ENCODE measurements at places on chromosomes 12 and 14.

DNA sequence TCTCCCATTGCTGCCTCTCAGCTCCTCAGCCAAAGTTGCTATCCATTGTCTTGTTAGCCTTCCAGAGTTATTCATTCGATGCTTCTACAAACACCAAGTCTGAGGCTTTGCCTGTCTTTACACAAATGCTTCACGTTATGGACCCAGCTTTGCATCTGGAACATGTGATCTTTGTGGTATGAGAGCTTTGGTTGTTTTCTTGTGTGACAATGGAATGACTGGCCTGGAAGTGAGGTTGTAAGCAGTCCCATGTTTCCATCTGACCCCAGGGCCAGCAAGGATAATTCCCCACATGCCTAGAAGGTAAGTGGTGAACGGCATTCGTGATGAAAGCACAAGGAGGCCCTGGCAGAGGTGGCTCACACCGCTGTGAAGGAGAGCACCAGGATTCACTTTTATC lies 866.7 kb upstream of the TMEM132C start:
- no peak for DNase-seq

DNA sequence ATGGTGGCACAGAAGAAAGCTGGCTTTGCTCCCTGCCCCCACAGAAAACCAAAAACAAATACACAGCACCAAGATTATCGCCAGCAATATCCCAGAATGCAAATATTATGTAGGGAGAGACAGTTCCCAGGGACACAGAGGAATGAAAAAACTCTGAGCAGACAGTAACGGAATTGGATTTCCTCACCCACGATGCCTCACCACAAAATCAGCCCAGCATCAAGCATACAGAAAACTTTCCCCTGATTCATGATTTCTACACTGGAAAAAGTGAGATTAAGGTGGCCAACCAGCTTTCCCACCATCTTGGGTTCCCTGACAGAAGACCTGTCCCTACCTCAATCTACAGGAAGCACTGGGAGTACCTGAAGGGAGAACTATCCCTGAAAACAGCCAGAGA lies 36.6 kb downstream of the PARP11 start:
- no peak for DNase-seq

DNA sequence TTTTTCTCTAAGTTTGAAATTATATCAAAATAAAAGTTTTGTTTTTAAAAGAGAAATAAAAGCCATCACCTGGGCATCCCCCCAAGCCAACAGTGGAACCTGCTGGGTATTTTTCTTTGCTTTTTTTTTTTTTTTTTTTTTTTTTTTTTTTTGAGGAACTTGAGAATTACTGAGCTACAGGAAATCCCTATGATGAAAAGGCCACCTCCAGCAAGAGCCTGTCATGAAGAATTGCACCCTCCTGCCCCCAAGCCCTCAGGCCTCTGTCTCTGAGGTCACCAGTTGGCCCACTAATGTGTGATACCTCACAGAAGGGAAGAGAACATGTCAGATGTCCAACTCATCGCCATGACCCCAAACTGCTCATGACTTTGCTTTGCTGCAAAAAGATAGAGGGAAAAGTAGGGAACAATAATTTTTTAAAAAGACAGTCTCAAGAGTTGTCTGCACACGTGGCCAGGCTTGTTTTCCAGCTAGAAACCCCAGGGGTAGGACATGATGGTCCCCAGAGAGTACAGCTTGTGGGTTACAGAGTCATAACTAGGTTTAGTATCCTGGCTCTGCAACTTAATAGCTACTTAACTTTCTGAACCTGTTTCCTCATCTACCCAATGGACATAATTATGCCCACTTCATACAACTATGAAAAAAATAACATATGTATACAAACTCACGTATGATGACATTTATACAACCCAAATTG lies 124.3 kb upstream of the EGLN3 start:
- DNase-seq: no peak

GRCh38 chr12:126093908-126094307 lies 1028.7 kb downstream of the AACS start:
- no peak for DNase-seq

GRCh38 chr14:89121968-89122620 lies 294.9 kb downstream of the FOXN3 start:
- DNase-seq: no peak

- DNase-seq: no peak
These were observed 527.3 kb upstream of the CCDC196 start for GRCh38 chr14:65958664-65959562.

DNA sequence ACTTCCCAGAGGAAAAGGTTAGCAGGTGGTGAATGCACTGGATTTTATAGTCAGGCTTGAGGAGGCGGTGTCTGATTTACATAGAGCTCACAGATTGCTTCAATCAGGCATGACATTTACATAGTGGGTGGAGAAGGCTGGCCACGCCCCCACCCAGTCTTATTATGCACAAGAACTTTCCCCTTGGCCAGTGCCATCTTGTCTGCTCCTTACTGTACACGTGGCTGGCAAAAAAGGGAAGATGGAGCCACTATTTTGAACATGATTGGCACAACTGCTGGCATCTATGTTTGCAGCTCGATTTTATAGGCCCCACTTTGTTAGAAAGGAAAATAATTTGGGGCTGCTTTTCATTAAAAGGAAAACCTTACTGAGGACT lies 10.9 kb upstream of the LGMN start:
- DNase-seq: no peak

DNA sequence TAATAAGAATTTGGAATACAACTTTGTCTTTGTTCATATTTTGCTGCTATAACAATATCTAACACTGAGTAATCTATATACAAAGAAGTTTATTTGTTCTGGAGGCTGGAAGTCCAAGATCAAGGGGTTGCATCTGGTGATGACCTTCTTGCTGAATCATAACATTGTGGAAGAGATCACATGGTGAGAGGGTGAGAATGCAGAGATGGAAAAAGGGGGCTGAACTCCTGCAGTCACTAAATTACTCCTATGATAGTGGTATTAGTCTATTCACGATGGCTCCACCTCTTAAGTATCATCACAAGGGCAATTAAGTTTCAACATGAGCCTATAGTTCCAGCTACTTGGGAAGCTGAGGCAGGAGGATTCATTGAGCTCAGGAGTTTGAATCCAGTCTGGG lies 4.5 kb upstream of the AKAP6 start:
- no peak for DNase-seq

DNA sequence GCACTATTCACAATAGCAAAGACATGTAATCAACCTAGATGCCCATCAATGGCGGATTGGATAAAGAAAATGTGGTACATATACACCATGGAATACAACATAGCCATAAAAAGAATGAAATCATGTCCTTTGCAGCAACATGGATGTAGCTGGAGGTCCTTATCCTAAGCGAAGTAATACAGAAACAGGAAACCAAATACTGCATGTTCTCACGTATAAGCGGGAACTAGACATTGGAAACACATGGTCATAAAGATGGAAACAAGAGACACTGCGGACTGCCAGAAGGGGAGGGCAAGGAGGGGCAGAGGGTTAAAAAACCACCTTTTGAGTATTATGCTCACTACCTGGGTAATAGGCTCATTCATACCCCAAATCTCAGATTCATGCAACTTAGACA lies 234.1 kb upstream of the PLXNC1 start:
- no peak for DNase-seq

DNA sequence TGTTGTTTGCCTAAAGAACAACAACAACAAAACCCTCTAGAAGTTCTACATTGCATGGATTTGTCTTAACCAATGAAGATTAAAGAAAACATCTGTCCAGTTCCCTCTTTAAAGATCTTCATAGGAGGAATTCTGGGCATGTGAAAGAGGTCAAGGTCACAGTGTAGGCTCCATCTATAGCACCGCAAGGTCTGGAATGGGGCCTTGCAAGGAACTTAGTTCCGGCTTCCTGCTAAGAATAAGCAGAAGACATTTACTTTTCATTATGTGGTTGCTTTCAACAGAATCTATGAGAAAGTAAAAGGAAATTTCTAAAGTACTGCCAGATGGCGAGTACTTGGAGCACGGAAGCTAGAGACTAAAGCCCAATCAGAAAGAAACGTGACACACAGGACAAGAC lies 57.2 kb upstream of the GNPNAT1 start:
- DNase-seq: no peak

DNA sequence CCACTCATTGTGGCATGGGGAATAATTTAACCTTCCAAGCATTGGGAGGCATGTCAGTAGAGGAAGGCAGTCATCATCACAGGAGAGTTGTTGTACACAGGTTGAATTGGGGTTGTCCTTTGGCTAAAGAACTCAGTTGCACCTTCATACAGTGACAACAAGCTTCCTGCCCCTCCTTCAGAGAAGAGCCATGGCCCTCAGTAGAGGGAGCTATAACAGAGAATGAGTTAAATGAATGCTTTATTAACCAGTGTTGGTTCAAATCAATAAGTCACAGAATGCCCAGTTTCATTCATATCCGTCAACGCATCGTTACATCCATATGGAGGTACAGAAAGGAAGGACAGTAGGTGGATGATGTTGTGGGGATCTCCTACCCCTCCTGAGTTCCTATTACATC lies 4.8 kb downstream of the IFNG-AS1 start:
- no peak for DNase-seq

DNA sequence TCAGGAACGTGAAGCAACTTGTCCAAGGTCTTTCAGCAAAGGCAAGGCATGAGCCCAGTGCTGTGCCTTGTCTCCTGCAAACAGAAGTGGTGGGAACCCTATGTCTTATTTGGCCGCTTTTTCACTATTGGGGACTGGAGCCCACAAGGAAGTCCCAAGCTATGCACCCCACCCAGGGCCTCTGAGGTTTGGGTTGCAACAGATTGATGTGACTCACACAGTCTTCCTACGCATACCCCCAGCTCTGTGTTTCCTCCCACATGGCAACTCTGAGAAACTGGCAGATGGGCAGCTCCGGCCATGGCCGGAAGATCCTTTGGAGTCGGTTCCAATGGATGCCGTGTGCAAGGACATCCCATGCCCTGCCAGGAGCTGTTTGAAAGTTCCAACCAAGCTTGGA lies 28.3 kb upstream of the CMKLR1 start:
- DNase-seq: no peak

DNA sequence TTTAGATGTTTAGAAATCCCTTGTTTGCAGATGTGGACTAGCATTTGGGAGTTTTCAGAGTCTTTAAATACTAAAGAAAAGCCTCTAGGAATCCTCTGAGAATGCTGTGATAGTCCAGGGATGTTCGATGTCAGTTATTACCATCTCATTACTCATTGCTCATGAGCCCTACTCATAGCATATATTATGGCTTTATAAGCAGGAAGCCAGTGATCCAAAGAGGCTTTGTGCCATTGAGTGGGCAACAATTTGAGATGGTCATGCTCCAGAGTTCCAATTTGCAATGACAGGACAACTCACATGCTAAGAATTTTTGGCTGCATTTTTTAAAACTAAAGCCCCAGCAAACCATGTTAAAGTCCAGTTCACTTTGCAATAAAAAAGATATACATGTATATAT lies 163.0 kb downstream of the OTOGL start:
- no peak for DNase-seq

GRCh38 chr12:121154793-121155375 lies 22.2 kb downstream of the P2RX7 start:
- DNase-seq: no peak

- no peak for DNase-seq
These were observed 38.8 kb downstream of the CACNA2D4 start for GRCh38 chr12:1879633-1880032.

DNA sequence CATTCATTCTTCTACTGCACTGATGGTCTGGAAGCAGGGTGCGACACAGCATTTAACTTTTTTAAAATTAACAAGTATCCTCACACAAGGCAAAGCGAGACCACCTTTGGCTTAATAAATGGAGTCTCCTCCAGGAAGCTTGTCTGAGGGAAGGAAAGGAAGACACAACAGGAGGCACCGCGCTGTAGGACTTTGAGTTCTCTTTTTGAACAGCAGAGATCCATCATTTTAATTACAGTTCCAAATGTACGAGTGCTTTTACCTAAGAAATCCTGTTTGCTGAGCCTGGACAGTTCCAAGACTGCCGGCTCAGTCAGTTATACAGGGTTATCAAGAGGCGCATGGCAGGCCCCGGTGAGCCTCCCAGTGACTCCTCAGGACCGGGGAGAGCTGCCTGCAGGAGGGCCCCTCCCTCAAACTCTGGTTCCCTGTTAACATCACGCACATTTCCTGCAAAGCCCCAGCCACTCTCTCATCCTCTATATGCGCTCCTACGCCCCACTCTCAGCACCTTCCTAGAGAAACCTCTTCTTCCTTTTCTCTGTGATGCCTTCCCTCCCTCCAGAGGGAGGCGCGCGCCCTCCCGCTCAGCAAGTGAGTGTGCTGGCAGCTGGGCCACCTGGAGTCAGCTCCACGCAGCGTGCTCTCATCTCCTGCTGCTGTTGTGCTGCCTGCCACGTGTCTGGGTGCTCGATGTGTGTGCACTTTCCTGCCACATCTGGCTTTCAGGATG lies 46.1 kb downstream of the STX2 start:
- DNase-seq: no peak

DNA sequence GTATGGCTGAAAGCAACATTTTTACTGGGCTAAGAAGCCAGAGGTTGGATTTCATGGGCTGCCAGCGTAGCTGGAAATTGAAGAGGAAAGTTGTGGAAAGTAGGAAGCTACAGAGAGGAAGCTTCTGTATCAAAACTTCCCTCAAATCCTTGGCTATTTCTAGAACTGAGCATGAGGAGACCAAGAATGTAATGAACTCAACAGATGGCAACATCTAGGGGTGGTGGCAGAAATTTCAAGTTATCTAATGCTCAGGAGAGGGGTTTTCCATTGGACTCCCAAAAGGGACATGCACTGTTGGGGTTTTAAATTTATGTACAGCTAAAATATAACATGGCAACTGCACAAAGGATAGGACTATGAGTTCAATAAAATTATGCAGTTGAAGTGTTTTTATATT lies 151.3 kb downstream of the DHRS2 start:
- DNase-seq: no peak

GRCh38 chr12:125533434-125534029 lies 468.3 kb downstream of the AACS start:
- no peak for DNase-seq

DNA sequence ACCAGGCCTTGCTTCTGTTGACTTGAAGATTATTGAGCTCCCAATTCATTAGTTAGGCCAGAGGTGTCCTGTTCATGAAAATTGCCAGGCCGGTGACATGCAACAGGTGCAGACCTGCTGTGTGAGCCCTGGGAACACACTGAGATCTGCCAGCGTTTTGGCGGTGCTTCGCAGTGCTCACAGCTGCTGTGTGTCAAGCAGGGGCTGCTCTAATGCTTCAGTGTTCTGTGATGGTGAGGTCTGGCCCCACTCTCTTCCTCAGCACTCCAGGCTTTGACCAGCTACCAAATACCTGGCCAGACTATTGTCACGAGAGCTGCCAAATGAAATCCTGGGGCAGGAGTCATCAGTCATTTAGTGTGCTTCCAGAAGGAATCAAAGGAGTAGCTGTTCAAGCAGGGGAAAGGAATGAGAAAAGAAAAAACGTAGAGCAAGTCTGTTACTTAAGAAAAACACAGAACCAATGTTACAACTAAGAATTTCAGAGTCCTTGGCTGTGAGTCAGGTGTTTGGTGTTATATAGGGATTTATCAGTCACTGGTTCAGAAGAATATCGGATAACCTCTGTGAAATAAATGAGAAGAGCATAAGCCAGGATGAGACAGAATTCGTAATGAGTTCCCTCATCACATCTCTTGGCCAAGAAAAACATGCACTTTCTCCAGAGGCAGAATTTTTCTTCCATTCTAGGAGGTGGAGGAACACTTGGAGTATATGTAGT lies 150.8 kb downstream of the FBXL14 start:
- DNase-seq: no peak
